Fibroblast of skin of right quadriceps (primary cell): ENCODE measurements at places on chromosomes 4 and X.

DNA sequence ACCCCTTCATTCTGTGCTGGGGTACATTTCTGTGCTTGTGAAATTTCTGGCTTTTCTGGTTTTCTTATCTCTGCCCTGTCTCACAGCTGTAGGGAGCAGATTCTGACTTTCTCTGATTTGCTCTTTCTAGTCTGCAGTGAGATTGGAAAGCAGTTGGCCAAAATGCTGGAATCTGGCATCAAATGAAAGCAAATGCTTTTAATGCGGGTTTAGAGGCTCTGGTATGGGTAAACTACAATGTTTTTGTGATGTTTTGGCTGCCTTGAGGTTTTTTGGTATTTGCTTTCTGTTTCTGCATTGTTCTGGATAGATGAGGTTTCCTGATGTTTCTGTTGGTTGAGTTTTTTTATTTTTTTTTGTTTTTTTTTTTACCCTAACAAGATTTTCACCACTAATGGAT is 23.8 kb downstream of the SMIM20 start:
- peak; percentile 60 for DNase-seq

GRCh38 chr4:16705341-16705740 is 193.1 kb downstream of the LDB2 start:
- no peak for DNase-seq

DNA sequence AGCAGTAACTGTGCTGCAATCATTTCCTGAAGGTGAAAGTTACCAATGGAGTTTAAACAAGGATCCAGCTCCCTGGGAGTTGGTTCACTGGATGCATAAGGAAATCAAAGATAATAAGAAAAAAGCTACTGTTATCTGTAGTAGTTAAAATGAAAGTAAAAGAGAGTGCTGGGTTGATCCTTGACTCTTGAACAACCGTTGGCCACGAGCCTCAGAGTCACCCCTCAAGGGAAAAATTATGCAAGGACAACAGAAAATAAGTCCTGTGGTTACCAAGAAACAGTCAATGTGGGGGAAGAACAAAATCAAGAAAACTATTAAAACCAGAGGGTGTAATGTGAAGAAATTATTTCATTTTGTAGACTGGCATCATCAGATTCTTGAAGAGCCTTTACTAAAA is 49.7 kb upstream of the DDIT4L start:
- no peak for DNase-seq

DNA sequence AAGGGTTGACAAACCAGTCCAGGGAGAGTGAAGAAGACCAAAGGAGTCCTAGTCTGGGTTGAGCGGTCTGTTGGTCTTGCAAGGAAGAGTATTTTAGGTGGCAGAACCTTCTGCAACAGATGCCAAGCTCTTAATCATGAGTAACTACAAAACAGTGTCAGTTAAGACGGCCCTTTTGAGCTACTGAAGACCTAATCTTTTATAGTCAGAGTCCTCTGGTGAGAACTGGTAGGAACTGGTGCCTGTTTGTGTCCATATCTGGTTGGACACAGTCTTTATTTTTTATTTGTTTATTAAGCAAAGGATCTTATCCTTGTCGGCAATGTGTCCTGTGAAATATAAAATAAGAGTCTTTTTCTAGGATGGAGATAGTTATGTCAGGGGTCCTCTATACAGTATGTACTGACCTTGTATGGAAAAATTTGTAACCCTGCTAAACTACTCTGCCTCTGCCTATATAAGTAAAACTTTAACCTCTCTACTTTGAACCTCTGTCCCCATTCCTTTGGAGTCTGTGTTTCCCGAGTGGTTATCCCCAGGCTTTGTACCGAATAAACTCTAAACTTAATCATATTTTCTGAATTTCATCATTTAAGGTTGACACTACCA is 47.1 kb downstream of the FAM13A start:
- DNase-seq = no peak

- no peak for DNase-seq
Observed at GRCh38 chrX:21973321-21974010, 33.0 kb downstream of the SMS start.

DNA sequence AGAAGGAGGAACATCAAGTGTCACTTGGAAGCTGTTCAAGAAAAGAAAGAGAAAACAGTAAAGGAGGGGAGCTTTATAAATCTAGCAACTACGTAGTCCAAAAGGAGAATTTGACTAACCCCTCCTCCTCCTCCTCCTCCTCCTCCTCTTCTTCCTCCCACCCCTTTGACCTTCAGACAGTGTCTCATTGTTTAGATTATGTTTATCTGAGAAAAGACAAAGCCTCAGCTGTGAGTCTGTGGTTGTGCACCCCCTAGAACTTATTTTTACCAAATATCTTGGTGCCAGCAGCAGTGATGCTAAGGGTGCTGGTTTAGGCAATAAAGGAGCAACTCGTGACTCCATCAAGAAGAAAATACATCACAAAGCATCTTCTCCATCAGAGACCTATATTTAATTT is 68.9 kb upstream of the BMP2K start:
- DNase-seq = no peak

- DNase-seq = no peak
Observed at GRCh38 chr4:89258506-89258905, 49.1 kb downstream of the GPRIN3 start.

DNA sequence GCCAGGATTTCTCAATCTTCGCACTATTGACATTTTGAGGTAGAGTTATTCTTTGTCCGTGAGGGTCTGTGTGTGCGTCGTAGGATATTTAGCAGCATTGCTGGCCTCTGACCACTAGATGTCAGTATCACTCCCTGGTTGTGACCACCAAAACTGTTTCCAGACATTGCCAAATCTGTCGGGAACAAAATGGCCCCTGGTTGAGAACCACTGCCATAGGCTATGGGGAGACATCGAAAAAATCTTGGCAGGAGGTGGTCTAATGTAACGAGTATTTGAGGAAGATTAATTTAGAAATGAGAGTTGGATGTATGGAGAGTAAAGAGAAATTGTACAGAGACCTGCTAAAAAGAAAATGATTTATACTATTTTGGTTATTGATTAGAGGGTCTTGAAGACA is 108.4 kb downstream of the DOCK11 start:
- peak; percentile 50 for DNase-seq

DNA sequence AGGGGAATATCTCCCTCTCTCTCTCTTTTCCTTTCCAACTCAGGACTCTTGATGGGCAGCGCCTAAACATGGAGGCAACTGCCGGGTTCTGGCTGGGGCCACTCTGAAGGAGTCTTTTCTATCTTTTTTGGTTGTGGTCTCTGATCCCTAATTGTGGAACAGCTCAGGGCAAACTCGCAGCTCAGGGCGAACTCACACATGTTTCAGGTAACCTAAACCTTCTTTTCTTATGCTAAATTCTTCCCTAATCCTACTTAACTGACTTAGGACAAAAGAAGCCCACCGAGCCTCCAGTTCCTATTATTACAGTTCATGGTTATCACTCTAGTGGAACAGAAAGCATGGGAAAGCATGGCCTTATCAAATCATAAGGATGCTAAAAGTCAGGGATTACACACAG is 21.3 kb downstream of the ETDA start:
- no peak for DNase-seq

DNA sequence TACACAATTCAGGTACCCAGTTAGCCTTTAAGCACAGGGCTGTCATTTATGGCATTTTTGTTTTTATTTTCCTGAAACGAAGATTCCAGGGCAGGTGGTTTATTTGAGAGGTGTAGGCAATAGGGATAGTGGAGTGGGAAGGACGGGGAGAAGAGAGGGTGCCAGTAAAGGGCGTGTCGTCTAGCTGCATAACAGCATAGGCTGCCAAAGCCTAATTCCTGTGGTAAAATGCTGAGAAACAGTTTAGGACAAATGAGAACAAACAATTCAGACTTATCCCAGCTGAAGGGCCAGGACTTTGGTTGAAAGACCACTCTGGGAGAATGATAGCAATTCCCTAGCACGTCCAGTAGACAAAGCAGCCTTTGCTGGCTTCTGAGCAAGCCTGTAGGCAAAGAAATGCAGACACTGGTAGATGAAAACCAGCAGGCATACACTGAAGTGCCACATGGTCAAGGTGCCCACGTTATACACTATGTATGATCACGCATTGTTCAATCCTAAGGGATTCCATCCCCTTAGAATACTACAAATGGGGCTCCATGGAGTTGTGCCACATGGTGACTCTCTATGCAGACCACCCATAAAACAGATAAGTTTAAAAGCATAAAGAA is 70.6 kb downstream of the PKD2 start:
- no peak for DNase-seq

DNA sequence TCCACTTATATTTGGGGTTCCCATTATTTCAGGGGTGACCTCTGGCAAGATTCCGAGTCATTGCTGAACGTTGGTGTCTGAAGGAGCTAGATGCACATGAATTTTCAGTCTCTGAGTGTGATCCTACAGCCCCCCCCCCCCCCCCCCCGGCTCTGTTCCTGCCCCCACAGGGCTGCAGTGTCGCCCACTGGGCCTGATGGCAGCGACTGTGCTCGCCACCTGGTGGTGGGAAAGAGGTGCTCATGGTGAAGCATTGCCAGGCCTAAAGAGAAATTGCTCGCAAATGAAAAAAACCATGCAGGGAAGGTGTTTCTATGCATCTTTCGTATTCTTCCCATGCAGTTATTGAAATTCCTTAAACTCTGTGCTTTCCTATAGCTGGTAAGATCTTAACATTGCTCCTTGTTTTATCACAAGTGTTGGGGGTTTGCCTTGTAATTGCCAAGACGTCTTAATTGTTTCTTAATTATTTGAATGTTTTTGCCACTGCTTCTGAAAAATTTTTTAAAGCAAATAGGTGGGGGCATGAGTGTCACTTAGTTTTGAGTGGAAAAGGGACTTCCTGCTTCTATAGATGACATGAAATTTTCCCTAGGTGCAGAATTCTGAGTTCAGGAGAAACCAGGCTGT is 63.2 kb downstream of the CLDN22 start:
- peak; percentile 51 for DNase-seq

DNA sequence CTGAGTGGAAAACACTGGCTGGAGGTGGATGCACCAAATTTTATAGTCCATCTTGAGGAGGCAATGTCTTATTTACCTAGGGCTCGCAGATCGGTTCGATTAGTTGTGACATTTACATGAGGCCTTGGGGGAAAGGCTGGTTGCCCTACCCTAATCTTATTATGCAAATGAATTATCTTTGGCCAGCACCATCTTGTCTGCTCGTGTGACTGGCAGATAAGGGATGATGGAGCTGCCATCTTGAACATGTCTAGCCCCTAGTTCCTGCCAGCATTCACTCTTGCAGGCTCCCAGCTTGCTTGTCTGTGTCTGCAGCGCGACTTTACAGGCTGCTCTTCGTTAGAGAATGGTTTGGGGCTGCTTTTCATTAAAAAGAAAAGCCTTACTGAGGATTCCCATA is 61.9 kb downstream of the SEC24B start:
- DNase-seq = no peak

GRCh38 chr4:89551191-89551590 is 243.6 kb upstream of the GPRIN3 start:
- no peak for DNase-seq

DNA sequence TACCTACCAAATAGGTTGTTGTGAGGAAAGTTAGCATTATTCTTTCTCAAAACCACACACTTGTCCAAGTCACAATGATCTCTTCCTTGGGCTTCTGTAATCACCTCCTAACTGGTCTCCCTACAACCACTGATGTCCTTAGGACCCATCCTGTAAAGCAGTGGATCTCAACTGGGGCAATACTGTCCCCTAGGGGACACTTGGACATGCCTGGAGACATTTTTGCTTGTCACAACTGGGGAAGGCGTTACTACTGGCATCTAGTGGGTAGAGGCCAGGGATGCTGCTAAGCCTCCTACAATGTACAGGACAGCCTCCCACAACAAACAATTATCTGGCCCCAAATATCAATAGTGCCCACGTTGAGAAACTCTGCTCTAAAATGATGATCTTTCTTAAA is 118.7 kb upstream of the AP1S2 start:
- DNase-seq = peak; percentile 13

DNA sequence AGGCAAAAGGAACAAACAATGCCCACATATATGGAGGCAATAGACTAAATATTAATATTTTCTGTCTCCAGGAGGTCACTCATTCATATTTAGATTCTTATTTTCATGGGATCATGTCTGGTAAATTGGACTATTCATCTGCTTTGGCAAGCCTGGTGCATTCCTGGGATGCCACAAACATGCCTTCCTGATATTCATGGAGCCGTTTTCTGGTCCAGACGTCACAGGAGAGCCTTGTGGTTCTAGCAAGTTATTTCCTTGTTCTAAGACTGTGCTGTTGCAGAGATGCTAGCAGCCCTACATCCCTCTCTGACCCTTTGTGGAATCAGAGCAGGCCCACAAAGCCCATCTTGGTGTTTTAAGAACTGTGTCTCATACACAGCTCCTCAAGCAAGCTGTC is 16.1 kb upstream of the EXOSC9 start:
- peak; percentile 98 for DNase-seq

DNA sequence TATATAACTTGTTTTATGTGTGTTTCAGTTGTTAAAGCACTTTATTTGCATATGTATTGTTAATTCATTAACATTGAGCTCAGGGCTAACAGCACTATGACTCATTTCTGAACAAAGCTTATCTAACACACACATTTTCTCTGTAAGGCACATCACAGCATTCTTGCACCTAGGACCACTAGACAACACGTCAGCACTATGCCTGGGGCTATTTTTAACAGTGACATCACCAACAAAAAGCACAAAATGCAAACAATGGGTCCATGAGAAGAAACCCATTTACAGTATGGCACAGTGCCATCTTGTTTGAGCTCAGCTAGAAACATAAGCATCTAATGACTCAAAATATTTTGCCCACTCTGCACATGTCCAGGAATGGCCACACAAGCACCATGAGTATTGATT is 124.4 kb downstream of the RELL1 start:
- DNase-seq = peak; percentile 11

- no peak for DNase-seq
Observed at GRCh38 chrX:13284570-13284969, 35.3 kb downstream of the ATXN3L start.

DNA sequence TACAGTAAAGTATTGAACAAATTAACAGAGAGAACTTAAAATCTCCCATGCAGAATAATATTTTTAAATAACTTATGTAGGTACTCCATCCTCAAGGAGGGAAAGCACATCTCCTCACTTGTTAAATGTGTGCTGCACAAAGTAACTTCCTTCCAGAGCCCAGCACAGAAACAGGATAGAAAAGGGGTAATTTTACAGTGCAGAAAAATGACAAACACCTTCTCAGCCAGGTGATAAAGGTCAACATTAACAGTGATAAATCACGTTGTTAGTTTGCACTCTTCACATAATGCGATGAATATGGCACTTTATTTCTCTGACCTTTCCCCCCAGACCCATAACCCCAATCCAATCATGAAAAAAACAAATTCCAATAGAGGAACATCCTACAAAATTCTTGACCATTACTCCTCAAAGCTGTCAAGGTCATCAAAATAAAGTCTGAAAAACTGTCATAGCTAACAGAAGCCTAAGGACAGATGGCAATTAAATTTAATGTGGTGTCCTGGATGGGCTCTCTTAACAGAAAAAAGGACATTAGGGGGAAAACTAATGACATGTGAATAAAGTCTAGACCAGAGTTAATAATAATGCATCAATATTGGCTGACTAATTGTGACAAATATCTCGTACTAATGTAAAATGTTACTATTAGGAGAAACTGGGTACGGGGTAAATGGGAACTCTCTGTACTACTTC is 547.4 kb upstream of the AGA start:
- no peak for DNase-seq
